ENCODE measurements at places on chromosomes 6 and 20.

DNA sequence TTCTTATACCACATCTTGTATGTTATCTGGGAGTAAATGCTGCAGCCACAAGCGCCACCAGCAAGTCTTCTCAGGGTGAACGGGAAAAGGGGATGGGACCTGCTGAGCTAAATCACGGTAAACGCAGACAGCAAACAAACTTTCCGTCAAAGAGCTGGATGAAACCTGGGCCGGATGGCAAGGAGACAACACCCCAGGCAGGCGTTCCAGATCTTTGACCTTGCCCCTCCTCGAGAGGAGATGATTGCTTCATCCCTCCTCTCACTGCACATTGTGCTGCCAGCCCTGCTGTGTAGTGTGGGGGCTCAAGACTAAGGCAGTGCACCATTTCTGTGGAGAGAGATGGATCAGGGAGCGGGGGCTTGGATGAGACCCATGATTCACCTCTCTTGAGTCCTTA, 9.8 kb downstream of the RAET1E start:
- no peak for DNase-seq

- DNase-seq, result no peak
Measured at GRCh38 chr6:10163203-10163962, 251.5 kb downstream of the TFAP2A start.

DNA sequence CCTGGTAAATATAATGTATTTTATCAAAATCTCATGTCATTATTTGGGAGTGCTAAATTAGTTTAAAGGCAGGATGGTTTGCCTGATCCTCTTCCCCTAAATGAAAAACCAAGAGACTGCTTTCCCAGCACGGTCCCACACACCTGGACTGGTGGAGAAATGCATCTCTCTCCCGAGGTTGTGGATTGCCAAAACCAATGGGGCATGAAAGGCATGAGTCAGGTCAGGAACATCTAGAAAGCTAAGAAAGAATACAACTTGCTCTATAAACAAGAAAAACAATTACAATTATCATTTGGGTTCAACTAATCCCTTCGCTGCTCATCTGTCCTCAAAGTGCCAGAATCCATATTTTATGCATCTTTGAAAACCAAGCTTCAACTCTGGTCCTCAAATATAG, 308.3 kb upstream of the IRAK1BP1 start:
- DNase-seq, result no peak

- DNase-seq, result no peak
Measured at GRCh38 chr20:5621305-5621704, 128.9 kb upstream of the SHLD1 start.

DNA sequence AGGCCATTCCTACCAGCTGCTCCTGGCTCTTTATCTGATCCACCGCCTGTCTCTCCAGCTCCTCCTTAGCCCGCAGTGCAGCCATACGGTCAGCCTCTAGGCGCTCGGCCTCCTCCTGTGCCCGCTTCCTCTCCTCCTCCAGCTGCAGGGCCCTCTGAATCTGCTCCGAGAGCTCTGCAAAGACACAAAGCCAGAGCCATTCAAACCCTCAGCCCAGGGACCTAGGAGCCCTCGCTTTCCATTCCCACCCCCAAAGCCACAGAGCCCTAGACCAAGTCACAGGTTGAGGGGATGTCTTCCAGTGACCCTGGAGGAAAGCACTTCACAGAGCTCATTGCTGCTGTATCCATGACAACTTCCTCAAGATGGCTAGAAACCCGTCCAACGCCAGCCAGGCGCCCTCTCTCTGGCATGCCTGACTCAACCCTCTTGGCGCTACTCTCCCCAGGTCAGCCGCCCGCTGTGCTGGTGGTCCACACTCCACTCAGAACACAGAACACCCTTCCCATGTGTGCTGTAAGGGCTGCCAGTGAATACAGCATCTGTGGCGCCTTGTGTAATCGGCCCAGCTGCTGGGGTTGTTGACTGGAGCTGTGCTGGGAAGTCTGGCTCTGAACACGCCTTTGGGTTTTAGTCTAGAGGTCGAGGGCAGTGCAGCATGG, 49.3 kb downstream of the EZR start:
- DNase-seq, result no peak

DNA sequence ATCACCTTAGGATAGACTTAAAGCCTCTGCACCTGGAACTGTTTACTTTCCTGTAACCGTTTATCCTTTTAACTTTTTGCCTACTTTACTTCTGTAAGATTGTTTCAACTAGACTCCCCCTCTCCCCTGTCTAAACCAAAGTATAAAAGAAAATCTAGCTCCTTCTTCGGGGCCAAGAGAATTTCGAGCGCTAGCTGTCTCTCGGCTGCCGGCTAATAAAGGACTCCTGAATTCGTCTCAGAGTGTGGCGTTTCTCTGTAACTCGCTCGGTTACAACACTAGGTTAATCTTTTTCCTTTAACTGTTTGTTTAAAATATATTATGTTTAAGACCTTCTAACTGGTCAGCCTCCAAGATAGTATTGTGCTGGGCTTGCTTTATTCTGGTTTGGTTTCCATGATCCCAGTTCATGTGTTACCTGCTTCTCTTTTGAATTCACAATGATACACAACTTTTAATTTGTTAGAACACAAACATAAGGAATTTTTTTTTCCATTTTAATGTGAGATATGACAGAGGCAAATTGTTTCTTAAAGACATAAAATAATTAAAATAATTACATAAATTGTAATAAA, 8.7 kb upstream of the NQO2 start:
- DNase-seq, result no peak
